Fibroblast of skin of right quadriceps (primary cell): ENCODE measurements at places on chromosomes 6 and 20.

- DNase-seq, result no peak
Measured at GRCh38 chr6:88441346-88441745, 275.2 kb upstream of the CNR1 start.

GRCh38 chr6:39083231-39083634, 31.8 kb downstream of the SAYSD1 start:
- DNase-seq, result no peak

- peak; percentile 27 for DNase-seq
Measured at GRCh38 chr20:37994512-37994911, 38.7 kb downstream of the TTI1 start.

DNA sequence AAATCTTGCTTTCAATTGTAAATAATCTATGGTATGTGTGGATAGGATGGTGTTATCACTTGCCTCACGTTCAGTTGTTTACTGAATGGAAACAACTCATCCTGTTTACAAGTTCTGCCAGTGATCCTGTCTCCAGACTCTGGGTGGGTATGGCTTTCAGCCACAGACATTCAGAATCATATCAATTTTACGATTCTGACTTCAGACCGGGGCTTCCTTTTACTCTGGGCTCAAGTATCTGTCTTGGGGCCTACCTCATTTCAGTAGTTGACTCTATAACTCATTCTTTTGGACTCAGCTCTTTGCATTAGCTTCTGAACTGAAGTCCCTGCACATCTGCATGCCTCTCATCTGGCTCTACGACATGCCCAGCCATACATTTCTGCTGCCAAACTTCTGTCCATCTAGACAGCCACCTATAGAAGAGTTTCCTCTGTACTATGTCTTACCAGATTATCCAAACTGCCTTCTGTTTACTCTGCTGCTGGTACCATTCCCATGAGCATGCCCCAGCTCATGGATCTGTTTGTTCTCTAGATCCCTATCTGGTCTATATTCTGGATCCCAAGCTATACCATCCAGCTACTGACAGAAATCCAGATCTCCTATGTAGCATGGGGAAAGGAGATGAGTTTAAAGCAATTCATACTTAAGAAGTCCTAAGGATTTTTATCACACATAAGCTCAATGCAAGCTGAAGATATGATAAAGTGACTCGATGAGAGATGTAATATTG, 34.3 kb downstream of the FYN start:
- no peak for DNase-seq

DNA sequence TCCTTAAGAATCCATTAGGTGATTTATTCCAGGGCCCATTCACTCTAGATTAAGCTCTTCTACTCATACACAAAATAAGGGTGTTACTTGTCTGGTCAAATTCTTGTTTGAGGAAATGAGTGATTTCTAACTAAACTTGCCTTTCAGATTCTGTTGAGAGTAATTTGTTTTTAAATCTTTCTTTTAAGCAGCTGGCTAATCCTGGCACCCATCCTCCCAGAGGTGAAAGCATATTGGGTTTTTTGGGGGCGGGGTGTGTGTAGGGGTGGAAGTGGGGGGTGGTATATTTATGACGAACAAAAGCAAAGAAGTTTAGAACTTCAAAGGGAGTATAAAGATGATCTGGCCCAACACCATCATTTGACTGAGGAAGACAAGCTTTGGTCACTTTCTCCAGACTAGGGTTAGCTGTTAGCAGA, 94.7 kb downstream of the RTN4IP1 start:
- no peak for DNase-seq

- no peak for DNase-seq
Measured at GRCh38 chr20:60013296-60014139, 55.3 kb downstream of the CDH26 start.
